CD4-positive, alpha-beta T cell treated with Interleukin-2 at 100 ng/mL for 4 hours (primary cell): ENCODE measurements at places on chromosomes 1 and 21.

GRCh38 chr1:68521286-68521685 is 24.4 kb upstream of the DEPDC1 start:
- no peak for DNase-seq

GRCh38 chr21:31558189-31558961 is 101.1 kb upstream of the SOD1 start:
- DNase-seq: peak; percentile 30

GRCh38 chr1:98921817-98922216 is 82.8 kb downstream of the PLPPR5 start:
- no peak for DNase-seq

DNA sequence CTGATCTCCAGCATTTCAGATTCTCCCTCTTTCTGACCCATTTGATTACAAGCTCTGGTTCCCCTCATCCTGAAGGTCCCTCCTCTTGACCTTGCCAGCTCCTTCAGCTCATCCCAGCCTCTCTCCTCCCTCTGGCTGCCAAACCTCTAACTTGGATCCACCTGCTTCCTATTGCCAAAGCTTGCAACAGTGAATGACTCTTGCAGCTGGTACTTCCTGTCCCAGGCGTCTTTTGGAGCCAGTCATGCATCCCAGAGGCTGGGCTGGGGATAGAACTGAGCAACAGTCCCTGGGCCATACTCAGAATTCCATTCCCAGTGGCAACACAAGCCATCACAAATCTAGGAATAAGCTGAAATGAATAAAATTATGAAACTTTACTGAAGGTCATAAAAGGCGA is 27.7 kb upstream of the SPOCD1 start:
- no peak for DNase-seq

DNA sequence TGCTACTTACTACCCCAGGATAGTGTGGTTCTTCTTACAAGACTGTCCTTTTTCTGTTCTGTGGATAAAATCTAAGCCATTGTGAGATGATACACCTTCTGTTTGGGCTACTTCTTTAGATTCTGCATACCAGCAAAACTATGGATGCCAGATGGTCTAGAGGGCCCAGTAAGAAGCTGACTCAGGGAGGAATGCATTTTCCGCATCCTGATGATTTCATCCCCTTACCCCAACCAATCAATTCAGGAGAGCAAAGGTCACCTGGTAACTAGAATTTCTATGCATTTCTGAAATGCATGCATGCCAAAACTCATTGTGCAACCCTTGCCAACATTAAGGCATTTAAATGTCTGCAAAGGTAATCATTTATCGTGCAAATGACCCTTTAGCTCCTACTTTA is 285.7 kb upstream of the ZP4 start:
- DNase-seq: no peak

DNA sequence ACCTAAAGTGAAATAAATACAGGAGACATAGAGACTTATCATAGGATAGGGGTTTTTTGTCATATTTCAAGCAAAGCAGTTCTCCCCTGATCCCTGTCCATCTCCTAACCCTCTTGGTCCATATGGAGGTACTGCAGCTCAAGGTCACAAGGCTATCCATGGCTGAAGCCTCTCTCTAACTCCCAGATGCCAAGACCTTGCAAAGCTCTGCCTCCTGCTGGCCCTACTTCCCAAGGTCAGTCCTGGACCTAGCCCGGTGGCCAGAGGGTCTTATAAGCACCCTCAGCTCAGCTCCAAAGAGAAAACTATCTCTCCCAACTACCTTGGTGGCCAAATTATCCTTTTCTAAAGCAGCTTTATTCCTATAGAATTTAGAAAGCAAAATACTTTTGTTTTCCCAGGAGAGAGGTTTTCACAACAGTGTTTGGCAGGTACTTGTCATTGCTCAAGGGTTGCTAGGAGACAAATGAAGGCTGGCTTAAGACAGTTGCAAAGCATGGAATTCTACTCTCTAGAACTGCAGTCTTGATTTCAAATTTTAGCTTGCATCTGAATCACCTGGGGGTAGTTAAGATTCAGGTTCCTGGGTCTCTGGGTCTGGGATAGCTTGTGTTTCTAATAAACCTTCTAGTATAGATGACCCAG is 121.5 kb downstream of the XCL2 start:
- no peak for DNase-seq

- no peak for DNase-seq
Measured at GRCh38 chr1:219909476-219909875, 18.9 kb downstream of the SLC30A10 start.

DNA sequence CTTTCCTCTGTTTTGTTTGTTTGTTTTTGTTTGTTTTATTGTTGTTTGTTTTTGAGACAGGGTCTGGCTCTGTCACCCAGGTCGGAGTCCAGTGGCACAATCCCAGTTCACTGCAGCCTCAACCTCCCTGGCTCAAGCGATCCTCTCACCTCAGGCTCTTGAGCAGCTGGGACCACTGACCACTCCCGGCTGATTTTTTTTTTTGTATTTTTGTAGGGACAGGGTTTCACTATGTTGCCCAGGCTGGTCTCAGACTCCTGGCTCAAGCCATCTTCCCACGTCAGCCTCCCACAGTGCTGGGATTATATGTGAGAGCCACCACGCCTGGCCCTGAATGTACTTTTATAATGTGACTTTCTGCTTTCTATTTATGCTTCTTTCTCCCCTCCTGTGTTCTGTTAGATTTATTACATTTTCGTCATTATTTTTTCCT is 5.0 kb upstream of the CALML6 start:
- no peak for DNase-seq

GRCh38 chr21:24372506-24372905 is 1234.8 kb downstream of the MRPL39 start:
- DNase-seq: no peak

GRCh38 chr1:109935451-109935900 is 24.8 kb downstream of the CSF1 start:
- DNase-seq: no peak

DNA sequence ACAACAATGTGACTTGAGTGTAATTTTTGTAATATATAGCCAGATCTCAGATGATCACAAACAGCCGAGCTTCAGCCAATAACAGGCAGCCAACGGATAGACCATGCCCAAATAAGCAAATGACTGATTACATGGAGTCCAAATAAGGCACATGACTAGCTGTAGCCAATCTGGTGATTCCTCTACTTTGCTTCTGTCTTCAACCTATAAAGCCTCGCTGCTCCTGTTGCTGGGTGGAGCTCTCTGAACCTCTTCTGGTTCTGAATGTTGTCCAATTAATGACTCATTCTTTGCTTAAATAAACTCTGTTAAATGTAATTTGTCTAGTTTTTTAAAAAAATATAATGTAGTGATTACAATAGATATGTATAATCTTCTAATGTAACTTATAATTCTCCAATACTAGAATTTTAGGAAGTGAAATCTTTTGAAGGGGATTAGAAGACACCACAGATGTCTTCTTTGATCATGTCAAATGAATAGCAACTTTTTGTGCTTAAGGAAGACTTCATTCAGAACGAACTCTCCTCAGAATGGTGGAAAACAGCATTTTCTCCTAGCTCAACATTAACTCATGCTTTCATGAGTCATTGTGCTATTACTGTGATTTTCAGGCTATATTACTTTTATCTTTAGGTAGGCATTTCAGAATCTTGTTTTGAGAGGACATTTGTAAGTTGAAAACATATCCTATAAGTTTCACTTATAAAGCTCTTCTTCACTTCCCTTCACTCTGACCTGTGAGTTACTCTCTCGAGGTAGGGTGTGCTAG is 857.8 kb upstream of the B3GALT2 start:
- DNase-seq: no peak

DNA sequence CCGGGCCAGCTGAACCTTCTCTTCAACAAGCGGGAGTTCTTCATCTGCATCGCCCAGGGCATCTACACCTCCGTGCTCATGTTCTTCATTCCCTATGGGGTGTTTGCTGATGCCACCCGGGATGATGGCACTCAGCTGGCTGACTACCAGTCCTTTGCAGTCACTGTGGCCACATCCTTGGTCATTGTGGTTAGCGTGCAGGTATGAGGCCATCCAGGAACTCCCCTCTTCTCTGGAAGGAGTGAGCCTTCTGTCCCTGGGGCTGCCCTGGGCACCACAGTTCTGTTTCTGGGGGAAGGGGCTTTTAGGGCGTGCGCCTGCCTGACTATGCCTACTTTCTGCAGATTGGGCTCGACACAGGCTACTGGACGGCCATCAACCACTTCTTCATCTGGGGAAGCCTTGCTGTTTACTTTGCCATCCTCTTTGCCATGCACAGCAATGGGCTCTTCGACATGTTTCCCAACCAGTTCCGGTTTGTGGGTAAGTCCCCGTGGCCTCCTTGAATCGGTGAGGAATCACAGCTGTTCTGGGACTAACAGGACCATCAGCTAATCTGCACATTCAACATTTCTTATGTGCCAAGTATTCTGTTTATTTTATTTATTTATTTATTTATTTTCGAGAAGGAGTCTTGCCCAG is 21.1 kb downstream of the ATP8B2 start:
- no peak for DNase-seq

- DNase-seq: no peak
Measured at GRCh38 chr1:116765962-116766361, 11.7 kb downstream of the CD2 start.

DNA sequence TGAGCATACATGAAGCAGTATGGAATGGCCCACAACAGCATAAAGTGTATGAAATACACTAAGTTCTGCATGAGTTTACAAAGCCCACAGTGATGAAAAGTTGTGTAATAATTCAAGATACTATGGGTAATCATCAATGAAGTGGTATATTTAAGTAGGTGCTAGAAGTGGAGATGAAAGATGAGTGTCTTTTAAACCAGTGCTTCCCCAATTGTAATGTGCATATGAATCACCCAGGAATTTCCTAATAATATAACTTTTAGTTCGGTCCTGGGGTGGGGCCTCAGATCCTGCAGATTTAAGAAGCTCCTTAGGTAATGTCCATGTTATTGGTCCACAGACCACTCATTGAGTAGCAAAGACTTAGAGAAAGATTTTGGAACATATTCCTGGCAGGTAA is 184.9 kb downstream of the DUSP10 start:
- DNase-seq: no peak
